ENCODE measurements at places on chromosomes 2 and 18.
A peak's percentile ranks its signal among the peaks of the same experiment; 100 is the strongest.

GRCh38 chr2:137969418-137969765, 5.1 kb downstream of the HNMT start:
- DNase-seq = peak; percentile 4

DNA sequence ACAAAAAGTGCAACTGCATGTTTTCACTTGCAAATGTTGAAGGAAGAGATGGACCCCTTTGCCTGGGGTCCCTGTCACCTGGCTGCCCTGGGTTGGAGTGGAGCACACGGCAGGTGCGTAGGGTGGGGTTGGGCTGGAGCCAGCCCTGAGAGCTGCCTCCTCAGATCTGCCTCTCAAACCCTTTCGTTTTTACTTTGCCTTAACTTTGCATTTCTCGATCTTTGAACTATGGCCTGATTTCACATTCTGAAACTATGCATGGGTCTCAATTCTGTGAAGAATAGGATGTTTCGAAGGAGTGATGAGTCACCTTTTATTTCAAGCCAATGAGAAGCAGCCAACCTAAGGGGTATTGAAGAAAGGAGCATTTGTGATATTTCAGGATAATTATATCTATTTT, 132.8 kb downstream of the ACOXL start:
- DNase-seq = no peak

- no peak for DNase-seq
Observed at GRCh38 chr2:12097859-12098258, 351.4 kb downstream of the LPIN1 start.

GRCh38 chr18:9627642-9628041, 13.3 kb upstream of the PPP4R1 start:
- no peak for DNase-seq

DNA sequence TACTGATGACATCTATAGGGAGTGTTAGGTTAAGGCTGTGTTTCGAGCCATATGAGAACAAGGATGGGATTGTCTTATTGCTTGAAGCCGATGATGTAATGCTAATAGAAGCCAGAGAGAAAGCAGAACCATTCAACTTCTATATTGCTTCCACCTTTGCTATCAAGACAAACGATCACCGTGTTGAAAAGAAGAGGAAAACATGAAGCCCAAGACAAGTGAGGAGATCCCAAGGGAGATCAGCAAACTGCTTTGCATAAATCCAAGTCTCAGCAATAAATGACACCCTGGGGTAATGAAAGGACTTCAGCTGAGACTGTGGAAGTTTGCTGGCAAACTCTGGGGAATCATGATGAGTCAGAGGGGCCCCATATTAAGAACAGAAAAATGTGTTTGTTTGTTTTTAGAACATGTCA, 206.2 kb downstream of the NCKAP5 start:
- DNase-seq = no peak

DNA sequence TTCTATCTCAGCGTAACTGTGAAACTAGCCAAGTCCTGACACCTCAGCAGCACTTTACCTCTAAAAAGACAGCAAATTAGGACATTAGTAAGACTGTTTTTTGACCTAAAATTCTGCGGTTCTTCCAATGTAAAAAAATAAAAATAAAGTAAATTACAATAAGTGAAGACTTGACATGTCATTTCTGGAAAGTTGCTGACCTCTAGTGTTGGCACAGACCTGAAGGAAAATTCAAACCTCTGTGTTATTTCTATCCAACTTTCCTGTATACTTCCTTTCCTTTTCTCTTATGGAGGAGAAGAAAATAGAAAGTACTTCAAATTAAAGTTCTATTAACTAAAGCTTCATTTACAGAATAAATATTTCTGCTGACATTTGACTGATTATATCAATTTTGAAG, 110.6 kb downstream of the TMEM182 start:
- no peak for DNase-seq

DNA sequence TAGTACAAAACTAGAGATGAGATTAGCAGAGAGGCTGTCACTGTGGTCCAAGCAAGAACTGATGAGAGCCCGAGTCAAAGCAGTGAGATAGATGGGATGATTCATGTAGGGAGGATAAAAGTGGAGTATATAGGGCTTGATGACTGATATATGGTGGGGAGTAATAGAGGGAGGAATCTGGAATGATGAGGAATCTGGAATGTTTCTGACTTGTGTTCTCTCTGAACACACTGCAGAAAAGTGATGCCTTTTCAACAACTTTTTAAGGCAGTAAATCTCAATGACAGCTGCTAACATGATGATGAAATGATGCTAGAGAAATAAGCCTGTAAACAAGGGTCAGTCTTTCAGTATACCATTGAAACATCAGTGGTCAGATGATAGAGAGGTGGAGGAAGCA, 143.5 kb upstream of the SP5 start:
- DNase-seq = no peak

DNA sequence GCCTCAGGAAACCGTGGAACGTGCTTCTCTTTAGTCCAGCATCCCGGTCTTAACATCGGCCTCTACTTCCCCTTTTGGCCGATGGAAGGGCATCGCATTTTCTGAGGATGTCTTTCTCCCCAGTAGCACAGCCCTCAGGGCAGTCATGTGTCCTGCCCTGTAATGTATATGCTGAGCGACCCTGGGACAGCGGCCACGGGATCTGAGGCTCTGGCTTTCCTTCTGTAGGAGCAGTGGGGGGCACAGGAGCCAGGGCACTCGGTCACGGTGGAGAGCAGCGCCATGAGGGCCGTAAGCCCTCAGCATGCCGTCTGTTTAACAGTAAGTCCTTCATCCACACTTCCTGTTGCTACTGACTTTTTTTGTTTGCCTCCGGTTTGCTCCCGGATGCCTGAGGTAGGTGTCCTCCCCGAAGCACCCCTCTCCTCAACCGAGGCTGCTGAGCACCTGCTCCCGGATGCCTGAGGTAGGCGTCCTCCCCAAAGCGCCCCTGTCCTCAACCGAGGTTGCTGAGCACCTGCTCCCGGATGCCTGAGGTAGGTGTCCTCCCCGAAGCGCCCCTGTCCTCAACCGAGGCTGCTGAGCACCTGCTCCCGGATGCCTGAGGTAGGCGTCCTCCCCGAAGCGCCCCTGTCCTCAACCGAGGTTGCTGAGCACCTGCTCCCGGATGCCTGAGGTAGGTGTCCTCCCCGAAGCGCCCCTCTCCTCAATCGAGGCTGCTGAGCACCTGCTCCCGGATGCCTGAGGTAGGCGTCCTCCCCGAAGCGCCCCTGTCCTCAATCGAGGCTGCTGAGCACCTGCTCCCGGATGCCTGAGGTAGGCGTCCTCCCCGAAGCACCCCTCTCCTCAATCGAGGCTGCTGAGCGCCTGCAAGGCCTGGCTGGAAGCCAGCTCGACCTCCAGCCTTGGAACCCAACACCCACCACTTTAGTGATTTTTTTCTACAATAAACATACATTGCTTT, 169.3 kb downstream of the HDAC4 start:
- no peak for DNase-seq

GRCh38 chr2:100588071-100588786, 25.4 kb downstream of the PDCL3 start:
- no peak for DNase-seq

DNA sequence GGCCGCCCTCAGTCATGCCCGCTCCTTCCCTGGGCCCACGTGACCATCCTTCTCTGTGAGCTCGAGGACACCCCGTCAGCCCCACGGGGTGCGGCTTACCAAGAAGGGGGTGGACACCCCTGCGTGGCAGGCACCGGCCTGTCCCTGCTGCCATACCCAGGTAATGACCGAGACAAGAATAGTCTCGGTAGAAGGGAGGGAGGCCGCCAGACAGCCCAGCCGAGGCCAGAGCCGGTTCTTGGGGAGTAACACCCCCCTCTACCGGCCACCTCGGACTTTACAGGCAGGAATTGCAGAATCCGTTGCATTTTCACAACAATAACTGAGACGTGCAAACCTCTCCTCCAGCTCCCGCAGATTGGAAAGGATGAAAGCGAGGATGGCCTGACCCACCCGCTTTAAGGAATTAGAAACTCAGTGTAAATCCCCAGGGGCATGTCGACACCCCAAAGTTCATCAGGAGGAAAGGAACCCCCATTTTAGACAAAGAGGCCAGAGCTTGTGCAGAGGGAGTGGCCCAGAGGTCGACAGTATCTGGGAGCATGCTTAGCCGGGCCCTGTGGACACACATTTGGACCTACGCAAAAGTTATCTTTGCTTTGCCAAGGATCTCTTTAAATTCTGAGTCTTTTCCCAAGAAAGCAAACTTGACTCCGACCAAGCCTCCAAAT, 60.1 kb upstream of the GLI2 start:
- DNase-seq = peak; percentile 55

GRCh38 chr2:218229239-218229638, 12.2 kb downstream of the ARPC2 start:
- DNase-seq = no peak

GRCh38 chr18:78878335-78878734, 101.3 kb upstream of the SALL3 start:
- no peak for DNase-seq

- DNase-seq = no peak
Observed at GRCh38 chr18:74683573-74683972, 85.9 kb downstream of the ZNF407 start.

GRCh38 chr2:1510176-1510575, 96.9 kb downstream of the TPO start:
- DNase-seq = no peak

DNA sequence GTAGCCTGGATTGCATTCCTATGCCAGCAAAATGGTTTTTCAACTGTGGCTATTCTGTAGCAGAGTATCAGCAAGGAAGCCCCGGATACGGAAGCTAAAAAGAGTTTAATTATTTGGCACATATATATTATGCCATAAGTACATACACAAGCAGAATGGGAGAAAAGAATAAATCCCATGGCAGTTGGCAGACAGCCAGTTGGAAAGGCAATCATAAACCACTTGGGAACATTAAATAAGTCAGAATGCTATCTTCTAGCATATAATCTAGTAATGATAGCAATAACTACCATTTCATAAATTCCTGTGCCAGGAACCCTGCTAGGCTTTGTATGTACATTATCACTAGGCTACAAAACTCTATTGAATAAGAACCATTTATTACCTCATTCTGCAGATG, 26.0 kb downstream of the GALNT5 start:
- DNase-seq = no peak

GRCh38 chr2:23487735-23488492, 102.9 kb downstream of the KLHL29 start:
- DNase-seq = no peak

- DNase-seq = no peak
Observed at GRCh38 chr2:77488141-77488540, 34.0 kb downstream of the LRRTM4 start.

DNA sequence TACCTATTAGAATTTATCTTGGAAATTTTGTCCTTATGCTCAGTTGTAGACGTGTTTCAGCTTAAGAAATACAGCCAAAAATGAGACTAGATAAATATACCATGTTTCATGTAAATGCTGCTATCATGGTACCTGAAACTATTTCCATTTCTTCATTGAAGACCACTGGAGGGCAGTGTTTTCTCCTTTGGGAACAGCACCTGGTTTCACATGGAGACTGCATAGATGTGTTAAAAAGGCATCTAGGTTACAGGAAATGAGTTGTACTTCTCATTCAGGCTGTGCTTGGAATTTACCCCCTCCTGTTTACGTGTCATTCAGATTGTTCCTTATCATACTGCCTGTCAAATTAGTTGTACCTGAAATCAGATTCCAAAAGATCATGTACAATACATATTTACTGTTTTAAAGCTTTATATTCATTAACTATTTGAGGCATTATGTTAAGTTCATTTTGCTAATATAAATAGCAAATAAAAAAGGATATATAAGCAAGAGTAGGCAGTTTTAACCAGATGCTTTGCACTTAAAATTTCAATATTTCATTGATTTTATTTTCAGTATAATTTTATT, 57.3 kb upstream of the PSMD14 start:
- DNase-seq = peak; percentile 63

DNA sequence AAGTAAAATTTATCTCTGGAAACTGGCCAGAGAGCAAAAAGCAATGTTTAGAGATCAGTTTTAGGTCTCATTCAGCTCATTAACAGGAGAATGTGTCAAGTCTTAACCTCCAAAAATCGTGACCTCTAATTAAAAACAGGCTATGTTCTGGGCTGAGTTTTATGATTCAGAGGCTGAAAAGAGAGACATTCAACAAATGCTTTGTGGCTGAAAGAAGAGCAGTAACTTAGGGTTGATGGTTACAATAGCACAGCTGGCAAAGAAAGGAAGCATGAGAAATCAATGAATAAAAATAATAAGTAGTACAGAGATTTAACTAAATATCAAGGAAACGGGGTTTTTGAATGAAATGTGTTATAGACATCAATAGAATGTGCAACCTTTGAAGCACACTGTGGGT, 13.1 kb downstream of the TGIF1 start:
- DNase-seq = no peak

- no peak for DNase-seq
Observed at GRCh38 chr2:175662335-175662734, 339.7 kb downstream of the LNPK start.

GRCh38 chr18:79445696-79446561, 50.2 kb downstream of the NFATC1 start:
- DNase-seq = no peak

DNA sequence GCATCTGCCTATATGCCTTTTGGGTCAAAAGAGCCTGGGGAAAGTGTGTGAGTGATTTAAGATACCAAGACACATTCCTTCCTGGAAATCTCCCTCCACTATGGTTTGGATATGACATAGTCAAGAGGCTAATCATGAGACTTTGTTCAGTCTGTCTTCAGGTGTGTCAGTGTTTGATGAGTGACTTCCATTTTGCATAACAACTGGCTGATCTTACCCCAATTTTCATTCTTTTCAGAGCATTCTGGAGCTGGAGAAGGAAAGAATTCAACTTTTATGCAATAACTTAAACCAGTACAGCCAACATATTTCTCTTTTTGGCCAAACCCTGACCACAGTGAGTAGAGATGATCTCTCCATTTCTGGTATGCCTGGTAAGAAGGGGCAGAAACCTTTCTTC, 39.4 kb downstream of the SPC25 start:
- DNase-seq = no peak

GRCh38 chr18:934518-935133, 30.0 kb downstream of the ADCYAP1 start:
- DNase-seq = peak; percentile 57

DNA sequence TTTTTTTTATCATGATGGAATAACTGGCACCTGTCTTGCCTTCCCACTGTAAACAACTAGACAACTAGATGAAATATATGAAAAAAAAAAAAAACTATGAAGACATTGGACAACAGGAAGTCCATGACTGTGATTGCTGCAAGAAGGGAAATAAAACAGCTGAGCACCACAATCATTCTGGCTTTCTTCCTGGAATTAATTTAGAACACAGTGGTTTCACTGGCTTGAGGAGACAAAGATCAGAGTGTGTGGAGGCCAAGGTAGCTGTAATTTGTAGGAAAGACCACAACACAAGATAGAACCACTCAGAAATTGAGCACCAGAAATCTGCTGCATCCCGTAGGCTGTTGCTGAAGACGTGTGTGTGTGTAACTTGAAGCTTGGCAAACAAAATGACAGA, 121.1 kb upstream of the PID1 start:
- no peak for DNase-seq
